SK-N-MC (cell line): ENCODE measurements at places on chromosomes 2 and 18.

GRCh38 chr18:79741362-79741700 lies 56.4 kb upstream of the KCNG2 start:
- no peak for DNase-seq

DNA sequence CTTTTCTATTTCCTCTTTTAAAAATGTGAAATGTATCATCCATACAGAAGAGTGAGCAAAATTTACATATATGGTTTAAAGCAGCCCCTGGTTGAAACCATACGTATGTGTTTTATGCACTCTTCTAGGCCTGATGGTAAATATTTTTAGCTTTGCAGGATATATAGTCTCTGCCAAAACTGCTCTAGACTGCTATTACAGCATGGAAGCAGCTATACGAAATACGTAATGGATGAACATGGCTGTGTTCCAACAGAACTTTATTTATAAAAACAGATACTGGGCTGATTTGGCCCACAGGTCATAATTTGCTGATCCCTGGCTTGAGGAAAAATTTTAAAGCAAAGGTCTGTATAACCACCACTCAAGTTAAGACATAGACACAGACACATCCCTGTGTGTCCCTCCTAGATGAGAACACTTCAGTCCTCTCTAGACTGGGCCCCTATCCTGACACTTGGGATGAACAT lies 42.5 kb upstream of the ATP8B1 start:
- no peak for DNase-seq

- DNase-seq, result no peak
These were observed 308.3 kb downstream of the DLGAP1 start for GRCh38 chr18:4146797-4147196.

- DNase-seq, result no peak
These were observed 78.4 kb downstream of the NCKAP5 start for GRCh38 chr2:133489641-133490410.
